Left ventricle myocardium superior (tissue), 1 donor: ENCODE measurements at places on chromosomes 5 and 9.

GRCh38 chr5:142327111-142327842, 2.5 kb upstream of the SPRY4 start:
- DNase-seq, result no peak

- no peak for DNase-seq
Observed at GRCh38 chr5:156477196-156477595, 150.2 kb downstream of the SGCD start.

- no peak for DNase-seq
Observed at GRCh38 chr9:103245369-103245768, 250.2 kb downstream of the CYLC2 start.

GRCh38 chr5:29897916-29898315, 1295.6 kb upstream of the CDH6 start:
- no peak for DNase-seq

DNA sequence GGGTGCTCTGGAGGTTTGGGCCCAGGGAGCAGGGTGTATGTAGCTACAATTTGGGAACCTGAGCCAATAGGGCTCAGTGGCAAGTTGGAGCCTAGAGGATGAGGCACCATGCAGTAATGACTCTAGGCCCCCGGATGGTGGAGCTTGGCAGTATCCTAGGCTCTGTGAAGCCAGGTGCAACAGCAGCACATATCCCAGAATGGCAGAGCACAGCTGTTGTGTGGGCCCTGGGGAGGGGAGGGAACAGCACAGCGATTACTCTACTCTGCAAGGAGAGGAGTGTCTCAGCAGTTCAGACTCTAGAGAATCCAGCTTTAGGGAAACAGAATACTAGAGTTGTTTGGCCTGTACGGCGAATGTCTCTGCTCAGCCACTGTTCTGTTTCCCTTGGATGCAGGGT, 56.1 kb downstream of the LRRTM2 start:
- DNase-seq, result no peak

- DNase-seq, result no peak
Observed at GRCh38 chr5:13955896-13956295, 11.4 kb upstream of the DNAH5 start.

GRCh38 chr5:179553006-179553405, 2.7 kb downstream of the RUFY1 start:
- no peak for DNase-seq
